ENCODE measurements at places on chromosomes 4 and X. TPM values are rescaled to one million over a fixed set of nuclear protein-coding genes. Genes with fewer than 3 reads are reported as not detected.

TCP11X2 gene
- not detected for total RNA-seq

SCD5 gene
- 6.1 TPM for total RNA-seq

PNMA5 gene
- total RNA-seq, result not detected

ASB9 gene
- 9.6 TPM for total RNA-seq

GSX2 gene
- total RNA-seq, result not detected

RHOXF2B gene
- total RNA-seq, result not detected
